ENCODE measurements at places on chromosomes 2 and 18.

DNA sequence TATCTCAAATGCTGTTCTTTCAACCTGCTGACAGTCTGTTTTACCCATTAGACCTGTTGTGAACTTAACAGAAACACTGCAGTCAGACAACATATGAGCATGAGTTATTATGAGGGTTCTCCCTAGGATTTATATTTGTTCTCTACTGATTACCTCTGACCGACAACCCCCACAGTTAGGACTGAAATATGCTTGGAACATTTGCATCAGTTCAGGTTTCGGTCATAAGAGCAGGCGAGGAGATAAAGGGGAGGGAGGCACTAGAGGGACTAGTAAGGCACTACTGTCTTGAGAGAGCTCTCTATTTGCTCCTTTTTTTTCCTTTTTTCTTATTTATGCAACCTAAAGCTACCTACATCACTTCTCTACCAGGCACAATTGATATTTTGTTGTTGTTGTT is 133.2 kb upstream of the REG3G start:
- DNase-seq, result no peak

DNA sequence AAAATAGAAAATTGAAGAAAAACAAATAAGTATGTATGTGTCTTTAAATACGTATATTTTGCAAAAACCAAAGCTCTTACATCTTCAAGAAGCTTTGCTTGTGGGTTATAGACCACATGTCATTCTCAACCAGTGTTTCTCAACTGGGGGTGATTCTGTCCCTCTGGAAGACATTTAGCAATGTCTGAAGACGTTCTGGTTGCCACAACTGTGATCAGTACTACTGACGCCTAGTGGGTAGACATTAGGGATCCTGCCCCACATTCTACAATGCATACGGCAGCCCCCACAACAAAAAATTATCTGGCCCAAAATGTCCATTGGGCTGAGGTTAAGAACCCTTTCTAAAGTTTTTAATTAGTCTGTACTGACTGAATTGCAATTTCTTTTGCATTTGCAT is 48.4 kb downstream of the UNC50 start:
- DNase-seq, result no peak

DNA sequence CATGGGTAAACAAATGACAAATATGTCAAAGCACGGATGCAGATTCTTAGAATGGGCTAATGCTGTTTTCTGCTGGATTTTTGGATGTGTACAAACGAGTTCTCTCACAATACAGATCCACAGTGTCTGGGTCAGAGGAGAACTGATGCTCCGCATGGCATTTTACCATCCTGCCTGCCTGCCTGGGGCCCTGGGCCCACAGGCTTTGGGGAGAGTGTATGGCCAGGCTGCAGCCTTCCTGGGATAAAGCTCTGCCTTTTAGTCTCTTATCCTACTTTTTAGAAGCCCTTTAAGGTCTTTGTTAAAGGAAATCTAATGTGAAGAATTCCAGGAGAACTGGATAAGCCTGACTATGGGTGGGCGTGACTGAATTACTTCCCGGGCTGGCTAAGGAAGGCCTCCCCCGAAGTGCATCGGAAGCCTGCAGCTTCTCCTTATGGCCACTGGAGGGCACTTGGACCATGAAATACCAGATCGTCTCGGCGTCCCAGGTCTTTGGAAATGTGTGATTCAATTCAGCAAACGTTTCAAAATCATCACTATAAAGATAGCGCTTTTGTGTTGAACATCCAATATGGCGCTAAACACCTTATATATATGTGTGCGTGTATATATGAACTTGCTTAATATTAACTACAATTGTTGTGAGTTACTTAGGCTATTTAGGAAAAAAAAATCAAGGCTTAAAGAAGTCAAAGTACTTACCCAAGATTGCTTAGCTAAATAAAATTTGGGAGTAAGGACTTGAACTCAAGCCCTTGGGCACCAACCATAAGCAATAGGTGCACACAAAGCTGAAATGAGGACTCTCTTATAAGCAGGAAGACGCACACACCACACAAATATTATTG is 15.2 kb upstream of the DNPEP start:
- DNase-seq, result peak; percentile 95

- no peak for DNase-seq
Measured at GRCh38 chr2:236874866-236875481, 210.7 kb upstream of the COPS8 start.

DNA sequence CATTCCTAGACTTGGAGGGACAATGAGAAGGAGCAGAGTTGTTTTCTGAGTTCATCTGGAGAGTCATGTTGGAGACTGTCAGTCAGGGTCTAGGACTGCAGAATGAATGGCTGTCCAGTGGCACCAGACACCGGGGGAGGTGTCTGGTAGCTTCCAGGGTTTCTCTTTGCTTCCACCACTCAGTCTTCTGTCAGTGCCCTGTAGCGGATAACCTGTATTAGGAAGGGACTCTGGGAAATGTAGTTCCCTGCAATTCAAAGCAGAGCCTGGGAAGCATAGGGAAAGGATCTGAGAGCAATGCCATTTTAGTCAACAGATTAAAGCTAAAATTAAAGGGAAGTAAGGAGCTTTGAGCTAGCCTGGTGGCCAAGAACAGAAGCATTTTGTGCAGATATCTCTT is 257.9 kb downstream of the THSD7B start:
- peak; percentile 43 for DNase-seq

DNA sequence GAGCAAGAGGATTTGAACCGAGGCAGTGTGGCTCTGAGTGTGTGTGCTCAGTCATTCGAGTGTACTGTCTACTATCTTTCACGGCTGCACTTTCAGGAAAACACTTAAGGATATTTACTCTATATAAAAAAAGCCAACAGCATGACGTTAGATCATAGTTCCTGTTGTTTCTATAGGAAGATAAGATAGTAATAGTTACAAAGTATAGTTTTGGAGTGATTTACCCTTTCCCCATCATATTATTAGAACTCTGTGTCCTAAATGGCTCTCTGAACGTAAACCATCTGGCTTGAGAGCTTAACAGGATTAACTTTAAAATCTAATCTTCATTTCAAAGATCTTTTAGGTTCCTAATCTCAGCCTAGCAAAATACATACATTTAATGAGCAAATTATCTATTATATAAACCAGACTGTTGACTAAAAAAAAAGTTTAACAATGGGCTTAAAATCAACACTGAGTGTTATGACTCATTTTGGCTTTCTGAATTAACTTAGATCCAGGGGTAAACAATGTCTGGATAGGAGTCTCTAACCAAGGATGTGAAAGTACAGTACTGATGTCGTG is 150.3 kb upstream of the DNMT3A start:
- no peak for DNase-seq

- DNase-seq, result peak; percentile 61
Measured at GRCh38 chr2:43068041-43068533, 158.3 kb downstream of the ZFP36L2 start.

- peak; percentile 34 for DNase-seq
Measured at GRCh38 chr2:61326423-61326822, 144.5 kb downstream of the USP34 start.

DNA sequence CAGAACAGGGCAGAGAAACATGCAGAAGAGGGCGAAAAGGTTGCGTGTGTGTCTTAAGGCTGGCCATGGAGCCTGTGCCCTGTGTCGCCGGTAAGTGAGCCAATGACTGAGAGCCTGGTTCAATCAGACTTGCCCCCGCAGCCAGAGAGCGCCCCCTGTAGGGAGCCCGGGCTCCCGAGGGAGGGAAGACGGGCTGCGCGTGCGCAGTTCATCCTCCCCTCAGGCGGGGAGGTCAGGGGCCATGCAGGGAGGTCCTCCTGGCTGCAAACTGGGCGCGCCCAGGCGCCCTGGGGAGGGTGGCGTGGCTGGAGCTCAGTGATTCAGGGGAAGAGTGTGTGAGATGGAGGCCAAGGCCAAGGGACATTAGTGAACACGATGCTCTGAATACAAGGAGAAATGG is 276.6 kb downstream of the PHLPP1 start:
- DNase-seq, result peak; percentile 37

DNA sequence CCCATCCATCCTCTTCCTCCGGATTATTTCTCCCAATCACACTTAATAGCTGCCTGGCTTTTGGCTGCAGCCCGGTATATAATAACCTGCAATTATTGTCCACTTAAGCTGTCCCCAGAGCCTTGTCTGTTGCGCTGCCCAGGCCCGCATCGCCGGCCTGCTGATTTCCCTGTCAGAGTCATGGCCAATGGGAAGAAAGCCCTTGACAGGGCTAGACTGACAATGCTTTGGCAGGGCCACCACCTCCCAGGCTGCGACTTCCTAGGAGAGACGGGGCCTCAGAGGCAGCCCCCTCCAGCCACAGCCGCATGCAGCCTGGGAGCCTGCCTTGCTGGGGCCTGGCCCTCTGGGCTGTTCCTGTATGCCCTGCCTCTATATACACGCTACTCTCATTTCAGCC is 10.0 kb upstream of the CELF4 start:
- no peak for DNase-seq

- no peak for DNase-seq
Measured at GRCh38 chr2:39567507-39567906, 98.2 kb upstream of the TMEM178A start.

GRCh38 chr18:69887256-69887655 is 60.4 kb downstream of the CD226 start:
- no peak for DNase-seq

GRCh38 chr18:68608851-68609490 is 105.9 kb downstream of the TMX3 start:
- DNase-seq, result no peak

DNA sequence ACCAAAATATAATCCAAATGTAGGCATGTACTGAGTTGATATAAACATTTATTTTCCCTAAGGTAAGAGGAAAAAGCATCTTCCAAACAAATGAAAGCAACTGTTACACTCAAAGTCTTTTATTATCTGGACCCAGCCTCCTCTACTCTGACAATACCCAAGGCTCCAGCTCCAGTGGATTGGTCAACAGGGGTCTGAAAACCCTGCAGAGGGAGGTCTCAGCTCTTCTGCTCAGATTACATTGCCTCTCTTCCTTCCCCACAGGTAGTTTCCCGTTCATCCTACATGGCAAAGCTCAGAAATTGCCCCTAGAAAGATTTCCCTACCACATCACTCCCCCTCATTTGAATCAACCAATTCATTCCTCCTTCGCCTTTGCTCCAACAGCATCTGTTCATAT is 457.0 kb downstream of the METTL4 start:
- peak; percentile 14 for DNase-seq

GRCh38 chr2:47650001-47650535 is 132.9 kb upstream of the MSH6 start:
- no peak for DNase-seq

- no peak for DNase-seq
Measured at GRCh38 chr2:120463996-120464395, 118.1 kb downstream of the INHBB start.

DNA sequence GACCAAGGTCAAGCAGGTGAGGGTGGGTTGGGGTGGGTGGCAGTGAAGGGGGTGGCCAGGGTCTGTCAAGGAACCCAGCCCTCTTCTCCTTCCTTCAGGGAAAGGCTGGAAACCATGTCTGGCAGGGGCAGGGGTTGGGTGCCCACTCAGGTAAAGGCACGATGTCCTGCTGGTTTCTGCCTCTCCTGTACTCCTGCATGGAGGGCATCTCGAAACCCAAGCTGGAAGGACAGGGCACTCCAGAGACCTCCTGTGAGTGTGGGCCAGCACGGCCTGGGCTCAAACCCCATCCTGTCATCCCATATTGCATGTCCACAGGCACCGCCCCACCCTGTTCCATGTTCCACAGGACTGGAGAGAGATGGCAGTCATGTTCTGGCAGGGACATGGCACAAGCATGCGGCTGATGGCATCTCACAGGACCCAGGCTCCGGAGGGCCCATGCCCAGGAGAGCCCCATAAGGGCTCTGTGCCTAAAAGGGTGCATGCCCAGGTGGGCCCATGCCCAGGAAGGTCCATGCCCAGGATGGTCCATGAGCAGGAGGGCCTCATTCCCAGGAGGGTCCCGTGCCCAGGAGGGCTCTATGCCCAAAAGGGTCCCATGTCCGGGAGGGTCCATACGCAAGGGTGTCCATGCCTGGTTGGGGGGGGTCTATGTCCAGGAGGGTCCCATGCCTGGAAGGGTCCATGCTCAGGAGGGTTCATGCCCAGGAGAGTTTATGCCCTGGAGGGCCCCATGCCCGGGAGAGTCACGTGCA is 6.4 kb downstream of the GPR35 start:
- DNase-seq, result no peak

DNA sequence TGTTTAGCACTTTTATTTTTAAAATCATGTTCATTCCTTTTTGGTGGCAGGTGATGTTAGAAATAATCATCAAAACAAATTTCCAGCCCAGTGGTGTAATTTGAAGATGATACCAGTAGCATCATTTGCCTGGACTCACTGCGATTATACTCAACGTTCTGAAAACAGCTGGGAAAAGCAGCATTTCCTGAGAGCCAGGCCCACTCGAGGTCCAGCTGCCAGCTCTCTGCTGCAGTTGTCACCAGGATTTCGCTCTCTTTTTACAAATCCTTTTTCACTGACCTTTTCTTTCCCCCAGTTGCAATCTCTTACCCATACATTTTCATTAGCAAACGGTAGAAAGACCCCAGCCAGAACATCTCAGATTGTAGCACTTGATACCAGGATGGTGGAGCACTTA is 110.6 kb upstream of the LYPD1 start:
- DNase-seq, result no peak

GRCh38 chr18:3889121-3889520 is 439.1 kb downstream of the TGIF1 start:
- no peak for DNase-seq

- no peak for DNase-seq
Measured at GRCh38 chr2:234335661-234336228, 161.1 kb downstream of the ARL4C start.

DNA sequence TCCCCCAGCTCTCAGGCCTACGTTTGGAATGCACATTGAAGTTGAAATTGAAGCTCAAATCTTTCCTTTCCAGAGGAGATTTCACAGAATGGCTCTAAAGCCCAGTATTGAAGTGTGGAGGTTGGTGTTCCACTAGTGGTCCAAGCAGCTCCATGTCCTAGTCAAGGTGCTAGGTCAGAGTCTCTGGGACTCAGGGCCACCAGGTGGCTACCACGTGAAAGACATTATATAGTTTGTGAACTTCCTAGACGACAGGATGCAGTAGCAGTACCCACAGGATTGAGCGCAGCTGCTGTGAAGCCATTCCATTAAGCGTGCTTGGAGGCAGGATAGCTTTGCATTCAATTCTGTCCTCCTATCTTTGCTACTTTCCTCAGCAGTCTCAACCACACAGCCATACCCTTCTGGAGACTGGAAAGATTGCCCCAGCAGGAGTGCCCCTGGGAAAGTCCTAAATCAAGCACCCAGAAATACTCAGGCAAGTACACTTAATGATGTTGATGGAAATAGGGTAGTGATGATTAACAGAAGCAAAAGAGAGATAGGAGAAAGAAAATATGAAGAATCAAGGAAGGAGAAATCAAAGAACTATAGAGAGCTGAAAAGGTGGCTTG is 4.7 kb upstream of the TGFA start:
- no peak for DNase-seq

DNA sequence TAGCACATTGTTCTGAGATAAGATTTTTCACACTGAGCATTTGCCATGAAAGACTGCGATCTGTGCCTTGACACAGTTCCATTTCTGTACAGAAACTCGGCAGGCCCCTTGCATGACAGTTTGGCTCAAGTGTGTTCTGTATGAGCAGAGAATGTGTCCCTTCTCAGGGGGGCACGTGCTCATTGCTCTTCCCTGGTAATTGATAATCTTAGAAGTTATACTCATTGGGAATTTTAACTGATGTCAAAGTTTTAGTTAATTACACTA is 171.3 kb downstream of the PTGR3 start:
- no peak for DNase-seq
